Esophagus squamous epithelium (tissue), 5 donors: ENCODE measurements at places on chromosomes 5 and 9. TPM values are rescaled to one million over a fixed set of nuclear protein-coding genes. Genes with fewer than 3 reads are reported as not detected.

DNA sequence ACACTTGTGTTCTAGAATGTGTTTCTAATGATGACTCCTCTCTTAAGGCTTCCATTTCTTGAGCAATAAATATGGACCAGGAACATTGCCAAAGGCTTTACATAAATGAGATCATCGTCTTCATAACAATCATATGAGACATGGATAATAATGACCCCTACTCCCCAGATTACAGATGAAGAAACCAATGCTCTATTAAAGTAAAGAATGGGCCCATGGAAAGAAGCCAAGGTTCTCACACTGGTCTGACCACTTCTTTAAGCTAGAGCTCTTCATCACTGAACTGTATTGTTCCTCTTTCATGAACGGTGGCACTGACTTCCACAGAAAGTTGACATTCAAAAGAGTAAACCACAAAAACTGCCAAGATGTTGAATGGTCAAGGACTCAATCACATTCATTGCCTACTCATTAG, 65.3 kb downstream of the MARCHF3 start:
- no peak for DNase-seq

- DNase-seq = no peak
Measured at GRCh38 chr5:132797651-132798050, 15.5 kb upstream of the SOWAHA start.

DNA sequence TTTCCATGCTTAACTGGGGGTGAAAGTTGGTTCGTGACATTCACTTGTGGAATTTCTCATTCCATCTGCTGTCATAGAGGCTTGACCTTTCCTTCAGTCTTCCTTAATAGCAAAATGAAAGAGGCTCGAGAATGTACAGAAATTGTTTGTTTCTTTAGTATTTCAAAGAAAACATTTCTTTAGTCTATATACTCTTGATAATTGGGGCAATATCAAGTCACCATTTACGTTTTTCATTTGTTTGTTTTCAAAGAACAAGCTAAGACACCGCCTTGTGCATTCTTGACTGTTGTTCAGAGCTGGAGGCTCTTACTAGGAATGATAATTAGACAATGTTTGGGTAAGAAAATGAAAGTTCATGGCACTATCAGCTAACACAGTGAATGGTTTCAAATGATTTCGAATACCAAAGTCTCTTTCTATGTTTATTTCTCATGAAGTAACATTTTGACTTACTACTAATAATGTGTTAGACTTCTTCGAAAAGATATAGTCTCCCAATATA, 835.4 kb downstream of the SEMA5A start:
- no peak for DNase-seq

Gene IL4
- total RNA-seq = not detected
